Esophagus muscularis mucosa (tissue), 4 donors: ENCODE measurements at places on chromosomes 16 and 17.
A peak's percentile ranks its signal among the peaks of the same experiment; 100 is the strongest.

DNA sequence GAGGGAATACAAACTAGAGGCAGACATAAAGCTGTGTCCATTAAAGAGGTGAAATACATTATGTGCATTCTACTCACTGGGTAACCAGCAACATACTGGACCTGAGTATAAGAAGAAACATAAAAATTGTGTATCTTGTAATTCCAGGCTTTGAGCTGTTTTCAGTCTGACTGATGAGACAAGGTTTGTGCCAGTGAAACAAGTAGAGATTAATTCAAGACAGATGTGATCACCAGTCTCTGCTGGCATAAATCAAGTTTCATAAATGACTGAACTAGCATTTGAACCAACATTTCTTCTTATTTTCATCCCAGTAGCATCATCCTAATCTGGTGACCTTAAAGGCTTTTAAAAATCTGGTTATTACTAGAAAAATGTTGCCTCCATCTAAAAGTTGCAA, 108.8 kb upstream of the RPL38 start:
- DNase-seq = no peak
- H3K4me3 ChIP-seq = no peak overlapping the region
- H3K27me3 ChIP-seq = no peaks in the 10 kb centered on the region
- H3K36me3 ChIP-seq = no peaks in the 10 kb centered on the region
- no peaks in the 10 kb centered on the region for H3K4me1 ChIP-seq
- no peak overlapping the region for H3K27ac ChIP-seq

DNA sequence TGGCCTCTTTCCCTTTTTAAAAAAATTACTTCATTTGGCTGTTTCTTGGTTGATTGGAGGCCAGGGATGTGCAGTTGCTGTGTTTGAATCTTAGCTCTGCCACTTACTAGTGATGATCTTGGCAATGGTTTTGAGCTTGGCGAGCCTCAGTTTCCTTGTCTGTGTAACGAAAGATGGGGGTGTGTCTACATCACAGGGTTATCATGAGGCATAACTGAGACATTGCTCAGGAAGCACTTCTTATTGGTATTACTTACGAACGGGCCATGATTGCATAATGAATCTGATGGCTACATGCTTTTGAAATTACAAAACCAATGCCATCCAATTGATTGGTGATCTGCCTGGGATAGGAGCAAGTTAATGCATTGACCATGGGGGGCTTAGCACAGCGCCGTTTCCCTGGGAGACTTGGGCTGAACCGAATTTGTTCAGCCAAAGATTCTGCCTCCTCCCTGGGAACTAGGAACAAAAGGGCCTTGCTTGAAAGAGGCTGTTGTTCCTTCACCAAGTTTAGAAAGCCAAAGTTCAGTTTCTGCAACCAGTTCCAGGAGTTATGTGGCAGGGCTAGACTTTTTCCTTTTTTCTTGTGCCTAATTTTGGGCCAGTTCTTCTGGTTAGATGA, 21.9 kb downstream of the CMIP start:
- no peaks in the 10 kb centered on the region for H3K27me3 ChIP-seq
- no peak for DNase-seq
- H3K4me1 ChIP-seq = peaks cover 7% of the 10 kb centered on the region
- H3K27ac ChIP-seq = no peak overlapping the region
- no peaks in the 10 kb centered on the region for H3K36me3 ChIP-seq
- H3K4me3 ChIP-seq = no peak overlapping the region

- DNase-seq = no peak
- H3K4me1 ChIP-seq = peaks cover 93% of the 10 kb centered on the region
- H3K27me3 ChIP-seq = no peaks in the 10 kb centered on the region
- H3K4me3 ChIP-seq = no peak overlapping the region
Observed at GRCh38 chr17:45155483-45155882, 6.2 kb upstream of the HEXIM2 start.

DNA sequence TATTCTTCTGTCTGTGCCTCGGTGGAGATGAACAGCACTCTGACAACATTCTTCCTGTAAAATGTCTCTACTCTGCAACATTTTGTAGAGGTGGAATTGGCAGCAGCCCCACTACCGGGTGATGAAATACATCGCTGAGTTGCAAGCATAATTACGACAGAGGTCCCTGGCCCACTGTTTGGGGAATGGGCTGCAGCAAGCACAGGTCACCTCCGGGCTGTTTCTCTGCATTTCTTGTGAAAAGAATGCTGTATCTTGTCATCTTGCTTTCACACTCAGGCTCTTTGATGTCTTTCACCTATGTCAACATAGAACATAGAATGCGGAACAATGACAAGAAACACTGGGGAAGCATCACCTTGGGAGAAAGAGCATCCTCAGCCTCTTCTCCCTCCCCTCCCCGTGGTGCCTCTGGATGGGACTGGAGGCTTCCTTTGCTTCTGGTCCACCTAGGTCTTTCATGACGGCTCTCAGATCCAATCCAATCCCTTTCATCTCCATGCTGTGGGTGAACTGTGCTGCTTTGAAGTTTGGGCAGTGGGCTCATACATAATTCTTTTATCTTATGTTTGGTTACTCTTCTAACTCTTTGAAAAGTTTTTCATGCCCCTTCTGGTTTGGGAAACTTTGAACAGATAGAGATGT, 265.0 kb downstream of the PHKB start:
- DNase-seq = peak; percentile 55
- H3K27ac ChIP-seq = no peak overlapping the region
- no peak overlapping the region for H3K4me3 ChIP-seq
- H3K36me3 ChIP-seq = no peaks in the 10 kb centered on the region
- no peaks in the 10 kb centered on the region for H3K27me3 ChIP-seq
- no peaks in the 10 kb centered on the region for H3K4me1 ChIP-seq

DNA sequence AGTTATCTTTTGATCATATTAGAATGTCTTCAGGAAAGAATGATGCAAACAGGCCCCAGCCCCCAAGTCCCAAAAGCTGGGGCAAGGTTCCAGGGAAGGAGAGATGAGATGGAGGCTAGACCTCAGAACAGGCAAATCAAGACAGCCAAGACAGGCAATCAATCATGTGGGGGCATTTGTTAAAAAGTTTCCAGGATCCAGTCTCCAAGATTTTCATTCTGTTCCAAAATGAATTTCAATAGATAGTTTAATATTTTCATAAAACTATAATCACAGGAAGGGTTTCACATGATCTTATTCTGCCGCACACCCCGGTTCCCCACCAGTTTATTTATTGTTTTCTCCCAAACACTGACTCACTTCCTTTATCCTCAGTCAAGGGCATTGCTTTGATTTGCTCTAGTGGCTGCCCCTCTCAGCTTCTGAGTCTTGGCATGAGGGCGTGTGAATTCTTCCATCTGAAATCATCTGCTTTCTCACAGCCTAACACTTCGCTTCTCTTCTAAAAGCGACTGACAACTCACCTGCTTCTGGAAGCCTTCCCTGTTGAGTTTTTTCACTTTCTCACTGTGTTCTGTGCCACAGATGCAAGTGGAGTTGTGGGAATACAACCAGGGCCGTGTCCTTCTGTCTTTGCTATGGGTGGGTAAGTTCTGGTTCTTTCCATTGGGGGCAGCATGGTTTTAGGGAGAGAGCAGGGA, 12.2 kb upstream of the TERF2 start:
- H3K4me1 ChIP-seq = peaks cover 25% of the 10 kb centered on the region
- no peaks in the 10 kb centered on the region for H3K27me3 ChIP-seq
- H3K4me3 ChIP-seq = no peak overlapping the region
- no peaks in the 10 kb centered on the region for H3K36me3 ChIP-seq
- no peak for DNase-seq

DNA sequence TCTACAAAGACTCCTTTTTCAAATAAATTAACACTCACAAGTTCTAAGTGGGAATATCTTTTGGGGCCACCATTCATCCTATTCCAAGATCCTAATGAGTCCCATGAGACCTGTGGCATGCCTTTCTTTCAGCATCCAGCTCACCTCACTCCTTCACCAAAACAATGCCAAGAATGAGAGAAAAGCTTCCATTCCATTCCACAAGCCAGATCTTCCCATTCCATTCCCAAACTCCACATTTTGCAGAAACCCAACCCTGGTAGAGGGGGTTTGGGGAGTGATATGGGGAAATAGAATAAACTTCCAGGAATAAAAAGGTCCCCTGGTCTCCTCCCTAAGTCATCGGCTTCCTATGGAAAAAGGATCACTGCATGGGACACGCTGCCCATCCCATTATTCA, 392.2 kb downstream of the NPIPA8 start:
- no peak overlapping the region for H3K4me3 ChIP-seq
- no peaks in the 10 kb centered on the region for H3K4me1 ChIP-seq
- no peak for DNase-seq
- no peak overlapping the region for H3K27ac ChIP-seq
- H3K27me3 ChIP-seq = no peaks in the 10 kb centered on the region
- H3K36me3 ChIP-seq = no peaks in the 10 kb centered on the region

- H3K4me1 ChIP-seq = peaks cover 23% of the 10 kb centered on the region
- DNase-seq = no peak
- peaks cover 7% of the 10 kb centered on the region for H3K27me3 ChIP-seq
- no peaks in the 10 kb centered on the region for H3K36me3 ChIP-seq
- H3K27ac ChIP-seq = peak overlapping the region; percentile 80
Observed at GRCh38 chr16:30998852-30999761, 11.3 kb downstream of the STX1B start.

GRCh38 chr17:72387487-72387886, 266.7 kb downstream of the SOX9 start:
- DNase-seq = no peak
- no peak overlapping the region for H3K4me3 ChIP-seq
- H3K4me1 ChIP-seq = peaks cover 5% of the 10 kb centered on the region
- H3K27ac ChIP-seq = no peak overlapping the region

- H3K36me3 ChIP-seq = no peaks in the 10 kb centered on the region
- no peaks in the 10 kb centered on the region for H3K4me1 ChIP-seq
- no peaks in the 10 kb centered on the region for H3K27me3 ChIP-seq
- H3K27ac ChIP-seq = no peak overlapping the region
- H3K4me3 ChIP-seq = no peak overlapping the region
- no peak for DNase-seq
Observed at GRCh38 chr16:80016731-80017326, 416.3 kb upstream of the MAF start.

DNA sequence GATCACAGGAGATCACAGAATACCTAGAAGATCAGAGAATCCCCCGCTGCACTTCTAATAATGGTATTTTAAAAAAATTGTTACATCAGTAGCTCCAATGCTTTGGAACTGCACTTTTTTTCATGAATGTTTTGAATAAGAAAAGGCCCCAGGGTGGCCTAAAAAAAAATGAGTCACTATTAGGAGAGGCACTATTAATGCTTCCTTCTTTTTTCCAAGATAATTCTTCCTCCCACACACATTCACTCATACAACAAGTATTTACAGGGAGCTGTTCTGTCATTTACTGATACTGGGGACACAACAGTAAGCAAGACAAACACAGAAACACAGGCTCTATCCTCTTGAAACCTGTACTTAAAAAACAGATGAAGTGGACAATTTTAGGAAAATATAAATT, 675 bp upstream of the PDZD9 start:
- no peak for DNase-seq
- no peaks in the 10 kb centered on the region for H3K27me3 ChIP-seq
- peaks cover 12% of the 10 kb centered on the region for H3K4me1 ChIP-seq
- H3K36me3 ChIP-seq = no peaks in the 10 kb centered on the region
- no peak overlapping the region for H3K27ac ChIP-seq

DNA sequence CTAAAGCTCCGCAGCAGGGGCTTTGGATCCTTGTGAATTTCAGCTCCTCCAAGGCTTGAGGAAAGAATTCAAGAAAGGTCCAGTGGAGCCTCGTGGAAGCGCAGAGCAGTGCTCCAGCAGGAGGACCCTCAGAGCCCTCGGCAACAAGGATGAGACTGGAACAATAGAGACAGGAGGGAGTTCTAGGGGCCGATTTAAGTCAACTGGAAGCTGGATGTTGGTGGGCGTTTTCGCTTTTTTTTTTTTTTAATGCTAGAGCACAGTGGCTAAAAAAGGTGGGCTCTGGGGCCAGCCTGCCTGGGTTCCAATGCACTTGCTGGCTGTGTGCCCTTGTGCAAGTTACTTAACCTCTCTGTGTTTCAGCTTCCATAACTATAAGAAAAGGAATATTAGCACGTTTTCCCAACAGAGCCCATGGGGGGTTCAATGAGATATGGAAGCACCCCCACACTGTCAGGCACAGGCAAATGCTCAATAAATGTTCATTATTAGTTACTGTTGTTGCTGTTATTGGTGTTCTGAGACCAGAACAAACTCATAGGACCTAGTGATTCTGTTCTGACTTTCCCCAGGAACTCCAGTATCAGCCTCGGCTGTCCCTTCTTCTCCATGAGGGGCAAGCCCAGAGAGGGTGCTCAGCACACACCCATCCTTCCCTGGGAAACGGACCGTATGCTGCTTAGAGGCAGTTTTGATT, 5.3 kb upstream of the CBX8 start:
- DNase-seq = no peak
- H3K36me3 ChIP-seq = no peaks in the 10 kb centered on the region
- no peak overlapping the region for H3K4me3 ChIP-seq
- peaks cover 94% of the 10 kb centered on the region for H3K27me3 ChIP-seq

- no peaks in the 10 kb centered on the region for H3K27me3 ChIP-seq
- H3K27ac ChIP-seq = peak overlapping the region; percentile 54
- peaks cover 8% of the 10 kb centered on the region for H3K4me1 ChIP-seq
Observed at GRCh38 chr16:86030116-86030515, 131.2 kb downstream of the IRF8 start.

DNA sequence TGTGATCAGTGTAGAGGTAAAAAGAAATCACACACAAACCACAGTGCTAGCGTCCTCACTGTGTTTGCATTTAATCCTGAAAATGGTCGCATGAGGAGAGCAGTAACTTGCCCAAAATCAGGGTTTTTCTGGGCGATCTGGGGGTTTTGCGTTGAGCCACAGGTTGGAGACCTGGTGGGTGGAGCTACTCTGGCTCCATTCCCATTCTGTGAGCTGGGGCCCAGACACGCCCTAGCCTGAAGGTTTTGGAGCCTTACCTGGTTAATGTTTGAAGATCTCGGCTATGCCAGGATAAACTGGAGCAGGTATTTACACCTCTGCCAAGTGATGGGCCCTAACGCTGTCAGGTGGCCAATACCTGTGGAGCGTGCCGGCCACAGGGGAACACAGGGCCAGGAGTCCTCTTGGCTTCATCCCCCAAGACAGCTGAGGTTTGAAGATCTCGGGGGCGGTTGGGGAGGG, 48.4 kb downstream of the MPRIP start:
- H3K4me1 ChIP-seq = peaks cover 83% of the 10 kb centered on the region
- H3K27ac ChIP-seq = no peak overlapping the region
- peaks cover 14% of the 10 kb centered on the region for H3K36me3 ChIP-seq
